ENCODE measurements at places on chromosomes 7 and 10.

GRCh38 chr10:15106352-15107013, 9.3 kb downstream of the RPP38 start:
- no peak for DNase-seq

GRCh38 chr7:46291050-46291438, 370.0 kb upstream of the IGFBP3 start:
- DNase-seq, result no peak

DNA sequence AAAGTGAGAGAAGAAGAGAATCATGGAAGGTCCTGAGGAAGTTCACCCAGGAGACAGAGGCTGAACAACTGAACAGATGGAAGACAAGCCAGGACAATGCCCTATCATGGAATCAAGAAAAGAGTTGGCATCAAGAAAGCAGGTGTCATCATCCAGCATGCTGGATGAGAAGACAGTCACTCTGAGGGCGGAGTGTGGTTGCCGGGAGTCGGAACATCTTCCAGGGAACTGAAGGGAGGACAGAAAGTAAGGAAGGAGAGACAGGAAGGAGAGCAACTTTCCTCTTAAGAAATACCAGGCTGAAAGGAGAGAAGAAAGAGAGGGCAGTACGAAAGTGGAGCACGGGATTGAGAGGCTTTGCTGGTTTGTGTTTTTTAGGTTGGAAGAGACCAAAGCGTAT, 654.5 kb upstream of the CELF2 start:
- DNase-seq, result no peak

GRCh38 chr7:3194501-3195141, 106.4 kb upstream of the SDK1 start:
- DNase-seq, result no peak

DNA sequence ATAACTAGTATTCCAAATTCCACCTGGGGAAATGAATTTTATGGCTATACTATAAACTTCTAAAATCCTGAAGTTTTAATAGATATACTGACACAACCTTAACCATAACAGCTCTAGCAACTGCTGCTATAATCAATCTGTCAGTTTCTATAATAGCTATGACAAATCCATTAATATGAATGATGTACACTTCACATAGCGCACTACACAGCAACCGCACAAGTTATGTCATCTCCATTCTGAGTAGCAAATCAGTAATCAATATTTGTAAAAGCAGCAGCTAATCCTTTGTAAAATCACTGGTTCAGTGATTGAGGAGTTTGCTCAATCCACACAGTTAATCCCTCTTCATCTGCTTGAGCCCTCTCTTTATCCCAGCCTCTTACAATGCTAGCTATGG, 105.3 kb downstream of the SKAP2 start:
- DNase-seq, result no peak

- no peak for DNase-seq
Observed at GRCh38 chr10:30075481-30075880, 16.1 kb upstream of the JCAD start.

- no peak for DNase-seq
Observed at GRCh38 chr7:98418271-98418635, 17.4 kb upstream of the BAIAP2L1 start.

DNA sequence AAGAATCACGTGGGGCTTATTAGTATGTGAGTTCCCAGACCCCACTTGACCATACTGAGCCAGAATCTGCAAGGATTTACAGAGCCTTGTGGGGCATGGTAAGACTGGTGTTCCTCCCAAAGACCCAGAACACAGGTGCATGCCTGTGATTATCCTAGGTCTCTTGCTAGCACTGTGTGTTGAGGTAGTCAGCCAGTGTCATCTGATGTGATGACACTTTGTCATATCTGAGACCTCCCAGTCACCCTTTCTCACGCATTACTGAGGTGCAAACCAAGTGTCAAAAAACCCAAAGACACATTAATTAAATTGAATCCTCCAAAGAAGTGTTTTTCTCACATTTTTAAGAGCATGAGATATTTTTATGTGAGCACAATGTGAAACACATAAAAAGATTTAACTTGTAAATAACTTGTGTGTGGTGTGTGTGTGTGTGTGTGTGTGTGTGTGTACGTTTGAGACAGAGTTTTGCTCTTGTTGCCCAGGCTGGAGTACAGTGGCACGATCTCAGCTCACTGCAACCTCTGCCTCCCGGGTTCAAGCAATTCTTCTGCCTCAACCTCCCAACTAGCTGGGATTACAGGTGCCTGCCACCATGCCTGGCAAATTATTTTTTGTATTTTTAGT, 162.0 kb upstream of the PRPS1L1 start:
- DNase-seq, result no peak

DNA sequence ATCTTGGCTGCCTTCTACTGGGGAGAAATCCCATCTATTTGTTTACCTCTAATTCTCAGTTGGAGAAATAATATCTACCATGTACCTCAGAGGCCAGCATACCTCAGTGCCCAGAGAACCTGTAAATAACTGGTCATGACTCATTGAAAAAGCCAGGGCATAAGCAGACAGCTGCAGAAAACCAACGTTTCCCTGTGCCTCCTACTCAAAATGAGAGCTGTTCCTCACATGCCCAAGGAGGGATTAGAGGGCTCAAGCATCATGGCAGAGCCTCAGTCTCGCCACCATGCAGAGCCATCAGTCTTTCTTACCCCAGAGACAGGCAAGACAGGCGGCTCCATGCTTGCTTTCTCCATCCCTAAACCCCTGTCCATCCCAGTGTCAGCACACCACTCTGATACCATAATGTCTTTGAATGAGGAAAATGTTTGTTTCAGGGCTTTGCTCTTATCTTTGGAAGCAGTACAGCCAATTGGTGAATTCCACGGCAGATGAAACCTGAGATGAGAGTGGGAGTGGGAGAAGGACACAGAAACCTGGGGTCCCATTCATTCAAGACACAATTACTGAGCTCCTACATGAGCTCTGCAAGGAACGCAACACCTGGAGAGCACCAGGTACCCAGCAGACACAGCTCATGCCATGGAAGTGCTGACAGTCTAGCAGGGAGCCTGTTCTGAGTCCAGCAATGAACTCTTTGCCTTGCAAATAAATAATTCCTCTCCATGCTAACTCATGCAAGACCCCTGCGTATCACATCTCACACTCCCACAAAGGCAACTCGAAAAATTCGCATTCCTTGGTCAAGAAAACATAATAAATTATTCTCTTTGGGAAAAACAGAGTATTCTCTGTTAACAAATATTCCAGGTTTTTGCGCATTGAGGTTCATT, 21.1 kb downstream of the PON1 start:
- no peak for DNase-seq

- DNase-seq, result no peak
Observed at GRCh38 chr10:132716691-132717490, 69.1 kb downstream of the NKX6-2 start.

DNA sequence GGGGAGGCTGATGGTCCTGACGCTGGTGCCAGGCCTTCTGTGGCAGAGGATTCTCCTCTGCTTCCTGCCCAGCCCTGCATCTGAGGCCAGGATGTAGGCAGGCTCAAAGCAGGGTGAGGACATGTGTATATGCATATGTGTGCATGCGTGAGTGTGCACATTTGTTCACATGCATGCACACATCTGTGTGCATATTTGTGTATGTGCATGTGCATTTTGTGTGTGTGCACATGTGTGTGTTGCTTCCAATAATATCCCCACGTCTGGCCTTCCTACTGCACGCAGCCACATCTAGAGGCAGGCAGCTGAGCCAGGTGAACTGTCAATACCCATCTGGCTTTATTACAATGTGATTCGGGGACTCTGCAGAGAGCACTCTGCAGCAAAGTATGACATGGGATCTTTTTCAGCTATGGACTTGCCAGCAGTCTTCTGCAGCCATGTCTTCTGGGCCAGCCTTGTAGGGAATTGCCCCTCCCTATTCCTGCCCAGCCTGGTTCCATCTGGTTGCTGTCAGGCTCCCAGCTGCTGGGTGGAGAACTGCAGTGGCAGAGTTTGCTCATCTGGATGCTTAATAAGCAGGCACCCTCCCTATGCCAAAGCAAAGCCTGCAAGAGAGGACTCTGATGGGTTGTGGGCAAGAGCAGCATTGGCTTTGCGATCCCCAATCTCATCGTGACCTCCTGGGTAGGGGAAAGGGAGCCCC, 140.7 kb downstream of the PFKFB3 start:
- no peak for DNase-seq

GRCh38 chr10:43972976-43973647, 324.4 kb upstream of the ZNF32 start:
- no peak for DNase-seq

GRCh38 chr7:90663176-90663575, 67.1 kb downstream of the CDK14 start:
- DNase-seq, result no peak

- DNase-seq, result no peak
Observed at GRCh38 chr7:144866189-144866588, 30.3 kb upstream of the TPK1 start.

DNA sequence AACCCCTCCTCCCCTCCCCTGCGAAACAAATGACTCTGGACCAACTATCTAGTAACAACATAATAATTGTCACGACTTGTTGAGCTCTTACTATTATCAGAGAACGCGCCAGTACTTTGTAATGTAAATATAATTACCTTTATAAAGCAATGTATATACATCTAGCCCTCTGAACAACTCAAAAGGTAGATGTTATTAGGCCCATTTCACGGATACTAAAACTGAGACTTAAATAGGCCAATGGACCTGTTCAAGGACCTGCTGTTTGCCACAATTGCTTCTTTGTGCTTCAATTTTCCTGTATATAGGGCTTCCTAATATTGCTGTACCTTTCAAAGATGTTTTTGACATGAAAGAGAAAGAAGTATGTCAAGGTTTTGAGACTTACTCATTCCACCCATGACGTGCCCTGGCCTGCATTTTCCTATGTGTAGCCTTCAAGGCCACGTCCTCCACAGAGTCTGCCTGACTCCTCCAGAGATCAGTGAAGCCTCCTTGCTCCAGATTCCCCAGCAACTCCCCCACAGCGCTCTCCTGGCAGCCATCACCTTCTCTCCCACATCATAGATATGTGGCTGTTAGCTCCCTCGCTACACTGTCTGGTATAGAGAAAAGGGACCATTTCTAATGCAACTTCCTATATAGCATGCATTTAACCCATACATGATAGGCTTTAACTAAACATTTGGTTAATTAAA, 156.6 kb downstream of the SKIDA1 start:
- no peak for DNase-seq

GRCh38 chr10:80646366-80646765, 108.7 kb downstream of the SH2D4B start:
- DNase-seq, result no peak

- no peak for DNase-seq
Observed at GRCh38 chr10:122096705-122097104, 107.7 kb downstream of the TACC2 start.

DNA sequence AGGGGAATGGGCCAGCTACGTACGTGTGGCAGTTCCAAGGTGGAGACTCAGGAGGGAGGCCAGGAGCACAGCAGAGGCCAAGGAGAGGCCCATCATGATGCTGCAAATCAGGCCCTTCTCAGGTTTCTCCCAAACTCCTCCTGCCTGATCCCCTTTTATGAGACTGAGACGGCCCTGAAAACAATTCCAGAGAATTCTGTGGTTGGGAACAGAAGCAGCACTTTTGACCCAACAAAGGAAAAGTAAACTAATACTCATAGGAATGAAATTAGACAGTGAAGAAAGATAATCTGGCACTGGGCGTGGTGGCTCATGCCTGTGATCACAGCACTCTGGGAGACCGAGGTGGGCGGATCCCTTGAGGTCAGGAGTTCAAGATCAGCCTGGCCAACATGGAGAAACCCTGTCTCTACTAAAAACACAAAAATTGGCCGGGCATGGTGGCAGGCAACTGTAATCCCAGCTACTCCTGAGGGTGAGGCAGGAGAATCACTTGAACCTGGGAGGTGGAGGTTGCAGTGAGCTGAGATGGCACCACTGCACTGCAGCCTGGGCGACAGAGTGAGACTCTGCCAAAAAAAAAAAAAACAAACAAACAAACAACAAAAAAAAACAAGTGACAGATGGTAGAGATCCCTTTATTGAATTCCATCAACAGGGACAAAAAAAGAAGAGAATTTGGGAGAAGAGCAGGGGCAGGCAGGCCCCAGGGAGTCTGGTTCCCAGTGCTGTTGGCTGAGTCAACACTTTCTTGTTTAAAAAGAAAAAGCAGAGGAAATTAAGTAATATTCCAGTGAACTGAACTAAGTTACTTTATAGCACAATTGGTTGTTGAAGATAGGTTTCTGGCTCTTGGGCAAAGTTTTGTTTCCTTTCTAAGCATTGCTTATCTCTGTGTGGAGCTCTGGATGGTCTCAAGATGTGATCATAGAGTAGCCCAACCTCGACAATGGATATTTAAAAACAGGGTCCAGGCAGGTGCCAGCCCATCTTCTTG, at the start of gene CCL26:
Gene CCL26 (minus strand): TSS at position 131 of the 997 bp plus-strand sequence. CDS start 35 bp downstream, at position 96.
- peak; percentile 87 for DNase-seq

- DNase-seq, result peak; percentile 6
Observed at GRCh38 chr10:112875476-112876267, 74.4 kb upstream of the TCF7L2 start.

Measured in fibroblast of skin of left biceps (primary cell).